ENCODE measurements at places on chromosomes 2 and 18.

DNA sequence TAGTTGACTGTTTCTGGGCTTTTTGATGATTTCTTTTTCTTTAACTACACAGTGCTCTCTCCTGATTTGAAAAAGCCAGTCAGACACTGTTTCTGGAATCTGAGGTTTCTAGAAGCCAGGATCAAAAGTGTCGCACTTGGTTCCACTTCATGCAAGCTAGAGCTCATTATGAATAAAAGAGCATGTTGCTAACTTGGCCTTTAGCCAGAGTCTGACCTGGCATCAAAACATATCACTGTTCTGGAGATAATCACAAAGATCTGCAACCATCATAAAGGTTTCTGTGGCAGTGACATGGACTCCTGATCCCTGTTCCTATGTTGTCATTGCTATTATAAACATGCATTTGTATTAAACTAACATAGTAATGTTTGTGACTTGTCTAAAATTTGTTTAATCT is 76.1 kb upstream of the MAPRE2 start:
- no peak for DNase-seq

GRCh38 chr18:52391810-52392559 is 52.0 kb downstream of the DCC start:
- no peak for DNase-seq

- no peak for DNase-seq
Measured at GRCh38 chr18:9182852-9183399, 46.3 kb downstream of the ANKRD12 start.

DNA sequence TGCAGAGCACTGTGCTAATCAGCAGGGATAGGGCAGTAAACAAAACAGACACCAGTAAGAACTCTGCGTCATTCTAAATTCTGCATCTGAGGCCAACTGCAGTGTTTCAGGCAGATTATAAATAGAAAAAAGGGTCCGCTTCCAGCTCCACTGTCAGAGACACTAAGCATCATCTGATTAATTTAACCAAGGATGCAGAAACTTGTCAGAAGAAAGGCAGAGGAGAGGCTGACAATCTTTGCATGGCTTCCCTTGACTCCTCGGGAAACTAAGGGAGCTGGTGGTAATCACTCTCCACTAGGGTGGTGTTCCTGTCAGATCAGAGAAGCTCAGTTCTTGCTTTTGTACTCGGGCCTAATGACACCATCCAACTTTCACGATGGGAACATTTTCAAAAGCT is 123.5 kb downstream of the DNAH6 start:
- DNase-seq: no peak
